Right ventricle myocardium inferior (tissue), 1 donor: ENCODE measurements at places on chromosomes 11 and 22. TPM values are rescaled to one million over a fixed set of nuclear protein-coding genes. Genes with fewer than 3 reads are reported as not detected.

MLC1 gene
- total RNA-seq, result 0.05 TPM

PKP3 gene
- 0.32 TPM for total RNA-seq

MOGAT2 gene
- 0.22 TPM for total RNA-seq

P2RY6 gene
- total RNA-seq, result 2.8 TPM

FIBIN gene
- 8.3 TPM for total RNA-seq

SCGB1A1 gene
- total RNA-seq, result not detected

MUC2 gene
- not detected for total RNA-seq

AQP11 gene
- total RNA-seq, result 0.78 TPM

OR51I2 gene
- total RNA-seq, result not detected

PLEKHB1 gene
- total RNA-seq, result 8.4 TPM

TSSK2 gene
- total RNA-seq, result not detected

CASP12 gene
- total RNA-seq, result 0.22 TPM

OR52E2 gene
- total RNA-seq, result not detected

BLID gene
- total RNA-seq, result not detected

GUCY1A2 gene
- total RNA-seq, result 12.4 TPM

MOV10L1 gene
- total RNA-seq, result not detected

SCGB1C1 gene
- not detected for total RNA-seq

PRODH gene
- 7.4 TPM for total RNA-seq

OOSP1 gene
- total RNA-seq, result not detected

PYGM gene
- 179 TPM for total RNA-seq

MS4A6A gene
- total RNA-seq, result 64.0 TPM

IGSF9B gene
- total RNA-seq, result 41.7 TPM
